ENCODE measurements at places on chromosomes 4 and X.

DNA sequence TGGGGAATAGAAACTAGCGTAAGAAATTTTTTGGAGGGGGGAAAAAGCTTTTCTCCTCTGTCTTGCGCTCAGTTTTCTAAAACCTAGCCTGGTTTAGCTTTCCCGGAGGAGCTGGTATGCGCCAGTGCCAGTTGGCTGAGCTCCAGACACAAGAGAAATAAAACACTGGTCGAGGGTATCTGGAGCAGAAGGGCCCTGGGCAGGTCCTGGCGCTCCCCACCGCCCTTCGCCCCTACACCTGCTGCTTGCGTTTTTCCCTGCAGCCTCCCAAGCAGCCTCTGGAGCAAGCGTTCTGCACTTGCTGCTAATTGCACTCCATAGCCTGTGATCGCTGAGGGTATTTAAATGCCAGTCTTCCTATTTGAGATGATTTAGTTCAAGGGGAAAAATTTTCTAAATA, 816 bp downstream of the EREG start:
- no peak for DNase-seq

- DNase-seq = no peak
Measured at GRCh38 chr4:152479428-152480026, 56.4 kb downstream of the FBXW7 start.

- peak; percentile 23 for DNase-seq
Measured at GRCh38 chr4:94452476-94453371, 982 bp downstream of the PDLIM5 start.

DNA sequence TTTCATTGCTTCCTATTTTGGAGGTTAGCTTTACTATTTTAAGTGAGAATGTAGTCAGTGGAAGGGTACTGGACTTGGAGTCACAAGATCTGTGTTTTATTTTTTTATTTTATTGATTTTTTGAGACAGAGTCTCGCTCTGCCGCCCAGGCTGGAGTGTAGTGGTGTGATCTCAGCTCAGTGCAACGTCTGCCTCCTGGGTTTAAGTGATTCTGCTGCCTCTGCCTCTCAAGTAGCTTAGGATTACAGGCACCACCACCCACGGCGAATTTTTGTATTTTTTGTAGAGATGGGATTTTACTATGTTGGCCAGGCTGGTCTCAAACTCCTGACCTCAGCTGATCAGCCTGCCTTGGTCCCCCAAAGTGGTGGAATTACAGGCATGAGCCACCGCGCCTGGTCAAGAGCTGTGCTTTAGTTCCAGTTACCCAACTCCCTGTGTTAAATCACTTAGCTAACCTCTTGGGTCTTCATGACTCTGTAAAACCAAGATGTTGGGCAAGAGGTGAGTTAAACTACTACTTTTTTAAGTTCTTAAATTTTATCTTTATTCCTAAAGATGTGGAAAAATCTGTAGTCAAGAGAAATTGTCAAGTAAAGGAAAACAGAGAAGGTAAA, 11.2 kb downstream of the USP9X start:
- DNase-seq = no peak

DNA sequence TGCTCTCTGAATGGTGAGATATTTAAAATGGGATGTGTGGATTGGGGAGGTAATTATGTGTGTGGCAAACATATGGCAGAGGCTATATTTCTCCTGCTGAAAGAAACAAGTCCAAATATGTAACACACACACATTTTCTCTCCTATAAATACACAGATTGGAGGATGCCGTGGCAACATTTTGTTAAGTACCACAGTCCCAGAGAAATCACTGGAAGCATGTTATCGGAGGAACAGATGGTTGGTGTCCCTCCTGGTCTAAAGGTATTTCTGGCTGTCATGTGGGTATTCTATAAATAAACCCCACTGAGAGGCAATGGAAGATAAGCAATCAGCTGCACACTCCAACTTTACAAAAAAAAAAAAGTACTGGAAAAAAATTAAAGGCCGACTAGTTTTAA, 528.3 kb upstream of the BOD1L1 start:
- no peak for DNase-seq
